ENCODE measurements at places on chromosomes 12 and 14.

DNA sequence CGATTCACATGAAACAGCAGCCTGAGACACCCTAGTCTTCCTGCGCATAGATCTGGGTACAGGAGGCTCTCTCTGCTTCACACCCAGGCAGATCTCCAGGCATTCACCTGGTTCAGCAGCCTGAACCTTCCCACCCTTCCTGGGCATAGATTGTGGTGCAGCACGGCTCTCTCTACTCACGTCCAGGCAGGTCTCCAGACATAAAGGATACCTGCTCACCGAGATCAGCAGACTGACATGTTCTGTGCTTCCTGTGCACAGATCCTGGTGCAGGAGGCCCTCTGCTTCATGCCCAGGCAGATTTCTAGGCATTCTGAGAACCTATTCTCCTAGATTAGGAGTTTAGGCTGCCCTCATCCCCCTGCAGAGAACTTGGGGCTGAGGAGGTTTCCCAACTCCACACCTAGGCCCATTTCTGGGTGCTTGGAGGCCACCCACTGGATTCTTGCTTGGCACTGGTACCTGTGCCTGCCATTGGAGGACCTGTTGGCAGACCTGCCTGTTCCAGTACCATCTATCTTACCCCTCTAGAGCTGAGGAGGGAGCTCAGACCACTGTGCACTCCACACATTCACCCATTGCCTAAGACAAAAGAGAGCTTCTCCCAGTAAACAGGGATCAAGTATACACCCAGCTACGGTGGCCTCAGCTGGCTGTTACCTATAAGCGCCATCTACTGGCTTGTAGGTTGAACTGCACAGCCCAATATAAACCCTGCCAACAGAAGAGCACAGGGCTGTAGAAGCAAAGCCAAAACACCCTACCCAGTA, 28.0 kb upstream of the GARIN6 start:
- H3K36me3 ChIP-seq = no peaks in the 10 kb centered on the region
- peak; percentile 21 for DNase-seq
- H3K27ac ChIP-seq = no peak overlapping the region
- H3K4me3 ChIP-seq = no peak overlapping the region
- H3K27me3 ChIP-seq = no peaks in the 10 kb centered on the region

GRCh38 chr12:13948621-13949020, 32.8 kb downstream of the GRIN2B start:
- H3K36me3 ChIP-seq = no peaks in the 10 kb centered on the region
- DNase-seq = no peak
- H3K4me1 ChIP-seq = no peaks in the 10 kb centered on the region
- H3K27me3 ChIP-seq = no peaks in the 10 kb centered on the region
- H3K27ac ChIP-seq = no peak overlapping the region

DNA sequence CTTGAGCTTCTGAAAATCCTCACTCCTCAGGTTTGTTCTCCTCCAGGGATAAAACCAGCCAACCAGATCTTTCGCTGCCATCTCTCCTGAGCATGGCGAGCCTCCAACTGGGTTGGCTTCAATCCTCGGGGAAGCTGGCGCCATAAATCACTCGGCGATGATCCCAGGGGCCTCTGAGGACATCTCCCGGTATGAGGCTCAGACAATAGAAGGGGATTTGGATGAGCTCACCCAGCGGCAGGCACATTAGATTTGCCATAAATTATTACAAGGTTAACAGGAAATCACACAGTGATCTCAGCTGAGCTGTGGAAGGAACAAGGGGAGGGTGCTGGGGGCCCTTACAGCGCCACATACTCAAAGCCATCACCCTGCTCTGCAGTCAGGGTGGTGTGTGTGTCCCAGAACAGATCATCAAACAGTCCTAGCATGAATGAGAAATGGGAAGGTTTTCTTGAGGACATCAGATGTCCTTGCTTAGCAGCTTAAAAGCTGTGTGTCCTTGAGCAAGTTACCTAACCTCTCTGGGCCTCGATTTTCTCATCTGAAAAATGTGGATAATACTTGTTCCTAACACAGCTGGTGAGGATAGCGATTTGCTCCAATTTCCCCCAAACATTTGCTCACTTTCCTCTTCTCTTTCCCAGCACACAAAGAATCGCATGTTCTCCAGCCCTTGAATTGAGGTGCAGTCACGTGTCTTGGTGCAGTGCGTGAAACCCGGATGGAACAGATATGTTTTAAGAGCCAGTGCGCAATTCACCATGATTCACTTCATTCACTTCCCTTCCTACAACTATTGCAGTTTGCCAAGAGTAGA, 142.8 kb downstream of the SCARB1 start:
- DNase-seq = no peak
- no peaks in the 10 kb centered on the region for H3K36me3 ChIP-seq

GRCh38 chr14:61582815-61583214, 112.5 kb upstream of the HIF1A start:
- peaks cover 5% of the 10 kb centered on the region for H3K36me3 ChIP-seq
- no peak overlapping the region for H3K4me3 ChIP-seq
- peaks cover 2% of the 10 kb centered on the region for H3K27me3 ChIP-seq
- H3K4me1 ChIP-seq = peaks cover 32% of the 10 kb centered on the region
- no peak overlapping the region for H3K27ac ChIP-seq
- no peak for DNase-seq

DNA sequence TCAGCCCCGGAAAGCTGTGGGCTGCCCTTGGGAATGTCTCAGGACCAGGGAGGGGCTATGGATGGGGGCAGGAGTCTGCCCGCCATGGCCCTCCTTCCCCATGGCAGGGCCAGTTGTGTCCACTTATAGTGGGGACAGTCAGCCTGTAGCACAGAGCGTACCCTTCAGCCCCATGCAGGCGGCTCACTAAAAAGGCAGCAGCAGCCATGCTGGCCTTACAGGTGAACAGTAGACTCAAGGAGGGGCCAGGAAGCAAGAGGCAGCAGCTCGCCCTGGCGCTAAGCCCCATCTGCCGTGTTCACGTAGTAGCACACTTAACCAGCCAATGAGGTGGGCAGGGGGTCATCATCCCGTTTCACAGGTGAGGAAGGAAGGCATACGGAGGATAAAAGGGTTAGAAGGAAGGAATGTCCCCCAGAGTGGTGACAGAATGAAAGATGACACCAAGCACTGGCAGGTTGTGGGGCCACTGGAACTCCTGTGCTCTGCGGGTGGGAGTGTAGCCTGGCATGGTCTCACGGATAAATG, 52.7 kb downstream of the FAM222A start:
- no peaks in the 10 kb centered on the region for H3K27me3 ChIP-seq
- H3K36me3 ChIP-seq = no peaks in the 10 kb centered on the region
- H3K4me1 ChIP-seq = peaks cover 6% of the 10 kb centered on the region
- H3K4me3 ChIP-seq = no peak overlapping the region
- no peak overlapping the region for H3K27ac ChIP-seq
- DNase-seq = no peak

Data from activated CD8-positive, alpha-beta T cell treated with anti-CD3 and anti-CD28 coated beads, Interleukin-2, amount 10 ng/mL, durations not matched to agents 7 days and 5 days (primary cell).